ENCODE measurements at places on chromosomes 2 and 18.

- no peak for DNase-seq
These were observed 53.6 kb downstream of the PARD6G start for GRCh38 chr18:80193701-80194100.

- DNase-seq: no peak
These were observed 24.2 kb downstream of the TNS1 start for GRCh38 chr2:217978536-217979150.

DNA sequence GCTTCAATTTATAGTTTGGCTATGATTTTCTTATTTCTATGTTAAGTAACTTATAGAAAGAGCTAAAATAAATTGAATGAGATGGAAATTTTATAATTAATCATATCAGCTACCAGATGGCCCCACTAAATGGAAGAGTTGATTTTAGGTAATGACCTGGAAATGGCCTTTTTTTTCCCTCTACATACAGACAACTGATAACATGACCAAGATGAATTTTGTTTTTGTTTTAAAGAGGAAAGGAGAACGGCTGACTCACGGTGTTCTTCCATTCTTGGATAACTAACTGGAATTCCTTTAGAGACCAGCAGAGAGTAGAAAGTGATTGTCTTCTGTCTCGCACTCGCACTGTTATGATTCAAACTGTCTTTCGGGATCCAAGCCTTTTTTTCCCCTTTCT is 91.0 kb downstream of the TMEM185B start:
- no peak for DNase-seq

GRCh38 chr2:231197706-231198290 is 633 bp upstream of the ARMC9 start:
- no peak for DNase-seq

GRCh38 chr2:218301176-218301819 is 9.0 kb upstream of the TMBIM1 start:
- peak; percentile 69 for DNase-seq

GRCh38 chr2:45380131-45380836 is 230.8 kb downstream of the SRBD1 start:
- no peak for DNase-seq

DNA sequence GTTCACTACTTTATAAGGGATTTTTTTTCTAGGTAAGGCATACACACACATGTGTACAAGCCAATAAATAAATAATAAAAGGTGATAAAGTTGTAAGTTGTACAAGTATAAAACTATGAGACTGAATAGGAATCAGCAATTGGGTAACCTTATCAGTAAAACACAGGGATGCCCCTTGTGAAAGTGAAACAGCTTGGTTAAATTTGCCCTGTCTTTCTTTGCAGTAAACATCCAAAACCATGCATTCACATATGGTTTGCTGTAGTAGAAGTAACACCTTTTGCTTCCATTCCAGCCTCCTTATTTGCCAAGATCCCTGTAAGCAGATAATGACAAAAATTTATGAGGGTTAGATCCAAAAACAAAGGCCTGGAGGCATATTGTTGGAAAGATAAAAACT is 44.3 kb upstream of the NEUROD1 start:
- no peak for DNase-seq

- DNase-seq: no peak
These were observed 27.7 kb upstream of the PUM2 start for GRCh38 chr2:20378341-20378740.
